ENCODE measurements at places on chromosomes 12 and 14.

- no peak for DNase-seq
Measured at GRCh38 chr12:64082116-64082515, 140.0 kb downstream of the KICS2 start.

DNA sequence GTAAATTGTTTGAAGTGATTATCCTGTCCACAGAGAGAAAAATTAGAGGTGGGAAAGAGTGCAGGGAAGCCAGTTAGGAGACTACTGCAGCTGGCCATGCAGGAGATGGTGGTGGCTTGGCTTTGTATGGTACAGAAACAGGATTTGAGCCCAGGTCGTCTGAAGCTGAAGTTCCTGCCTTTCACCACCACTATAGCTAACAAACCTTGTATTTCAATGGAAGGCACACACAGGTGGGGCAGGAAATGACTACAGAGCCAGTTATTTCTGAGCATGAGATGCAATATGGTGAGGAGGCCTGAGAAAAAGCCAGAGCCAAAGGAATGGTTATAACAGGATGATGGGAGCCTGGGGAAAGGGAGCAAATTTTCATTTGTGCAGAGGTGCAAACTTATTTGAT, 103.9 kb downstream of the BTG1 start:
- DNase-seq, result no peak

DNA sequence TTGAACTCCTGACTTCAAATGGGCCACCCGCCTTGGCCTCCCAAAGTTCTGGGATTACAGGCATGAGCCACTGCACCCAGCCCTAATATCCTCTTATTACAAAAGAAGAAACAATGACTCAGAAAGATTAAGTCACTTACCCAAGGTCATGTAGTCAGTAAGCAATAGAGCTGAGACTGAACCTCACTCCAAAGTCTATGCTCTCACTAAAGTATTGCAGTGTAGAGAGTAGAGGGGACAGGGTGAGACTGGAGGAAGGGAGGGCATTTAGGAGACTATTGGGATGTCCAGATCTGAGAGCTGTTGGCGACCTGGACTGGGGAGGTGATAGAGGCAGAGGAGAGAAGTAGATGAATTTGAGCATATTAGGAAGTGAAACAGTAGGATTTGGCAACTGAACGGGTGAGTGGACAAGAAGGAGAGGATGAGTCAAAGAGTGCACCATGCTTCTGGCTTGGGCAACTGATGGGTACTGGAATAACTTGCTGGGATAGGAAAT, 11.8 kb downstream of the P2RX7 start:
- DNase-seq, result no peak

GRCh38 chr12:57280211-57281062, 29.4 kb upstream of the STAC3 start:
- DNase-seq, result peak; percentile 56

DNA sequence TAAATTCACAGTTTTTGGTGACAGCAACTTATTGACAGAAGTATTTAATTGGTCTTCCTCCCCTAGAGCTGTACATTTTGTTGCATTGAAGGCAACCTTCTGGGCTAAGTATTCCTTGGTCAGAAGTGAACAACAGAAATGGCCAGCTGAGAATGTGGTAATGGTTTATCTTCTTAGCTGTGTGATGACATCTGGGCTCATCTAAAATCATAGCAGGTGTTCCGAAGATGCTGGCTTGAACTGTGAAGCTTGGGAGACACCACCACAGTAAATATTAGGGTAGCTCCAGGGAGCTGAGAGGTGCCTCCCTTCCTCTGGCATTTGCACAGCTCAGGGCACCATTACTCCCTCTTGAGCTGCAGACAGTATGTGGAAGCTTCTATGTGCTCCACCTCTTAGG, 3.7 kb upstream of the PTPRB start:
- no peak for DNase-seq

GRCh38 chr14:96249029-96249428, 7.0 kb upstream of the BDKRB1 start:
- no peak for DNase-seq

DNA sequence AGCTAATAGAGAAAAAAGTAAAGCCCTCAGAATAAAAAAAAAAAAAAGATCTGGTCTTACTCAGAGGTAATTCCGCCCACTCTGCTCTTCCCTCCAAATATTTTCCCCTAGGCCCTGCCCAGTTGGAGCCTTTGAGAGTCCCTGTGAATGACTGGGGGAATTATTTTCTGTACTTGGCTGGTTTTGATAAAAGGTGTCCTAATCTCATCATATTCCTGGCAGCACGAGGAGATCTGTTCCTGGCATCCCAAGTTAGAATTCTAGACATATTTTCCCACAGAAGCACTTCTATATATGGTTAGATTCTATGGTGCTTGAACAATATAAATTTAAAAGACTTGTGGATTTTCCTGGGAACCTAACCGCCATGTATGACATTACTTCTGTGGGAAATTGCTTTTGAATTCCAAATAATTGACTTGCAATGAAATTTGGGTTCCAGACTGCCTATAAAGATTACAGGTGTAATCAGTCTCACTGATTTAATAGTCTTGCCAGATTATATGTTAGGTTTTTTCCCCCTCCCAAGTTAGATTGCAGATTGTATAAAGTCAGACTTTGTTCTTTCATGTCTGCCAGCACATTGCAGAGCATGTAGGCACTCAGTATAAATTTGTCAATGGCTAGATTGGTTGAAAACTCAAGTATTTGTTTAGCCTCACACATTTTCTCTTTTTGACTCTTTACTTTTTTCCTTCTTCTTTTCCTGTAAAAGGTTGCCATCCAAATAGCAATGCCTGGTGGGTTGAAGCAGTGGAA, 12.3 kb downstream of the GPX2 start:
- no peak for DNase-seq

GRCh38 chr14:67738740-67739504, 37.2 kb downstream of the RDH12 start:
- peak; percentile 14 for DNase-seq

DNA sequence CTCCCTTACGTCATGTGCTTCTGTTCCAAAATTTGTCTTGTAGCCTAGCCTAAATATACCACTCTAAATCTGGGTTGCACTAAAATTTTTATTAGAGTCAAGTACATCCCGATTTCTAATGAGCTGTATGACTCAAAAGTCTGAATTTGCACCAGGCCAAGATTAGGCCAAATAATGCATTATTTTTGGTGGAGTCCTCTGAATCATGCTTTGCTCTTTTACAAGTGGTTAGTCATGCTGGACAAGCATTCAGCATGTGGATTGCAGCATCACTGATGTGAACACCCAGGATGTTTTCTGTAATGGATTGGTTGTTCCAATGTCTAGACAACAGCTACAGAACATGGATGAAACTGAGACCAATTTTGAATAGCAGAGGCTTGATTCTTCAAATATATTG, 23.7 kb downstream of the HEBP1 start:
- no peak for DNase-seq

DNA sequence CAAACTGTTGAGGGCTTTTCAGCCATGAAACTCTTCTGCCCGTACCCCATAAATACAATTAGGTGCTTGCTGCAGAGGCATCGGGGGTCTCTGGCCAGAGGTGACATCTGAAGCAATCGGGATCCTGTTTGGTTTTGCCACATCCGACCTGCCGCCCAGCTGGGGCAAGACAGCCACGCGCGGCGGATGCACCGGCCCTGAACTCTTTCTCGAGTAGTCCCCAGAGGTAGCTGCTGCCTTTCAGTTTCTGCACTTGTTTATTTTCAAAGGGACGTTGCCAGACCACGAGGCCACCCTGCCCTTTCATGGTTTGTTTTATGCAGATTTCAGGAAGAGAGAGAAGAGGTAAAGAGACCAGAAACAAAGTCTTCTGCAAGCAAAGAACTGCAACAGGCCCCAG, 10.6 kb upstream of the MLXIP start:
- DNase-seq, result no peak

GRCh38 chr14:82341261-82341810, 807.7 kb upstream of the SEL1L start:
- DNase-seq, result no peak

DNA sequence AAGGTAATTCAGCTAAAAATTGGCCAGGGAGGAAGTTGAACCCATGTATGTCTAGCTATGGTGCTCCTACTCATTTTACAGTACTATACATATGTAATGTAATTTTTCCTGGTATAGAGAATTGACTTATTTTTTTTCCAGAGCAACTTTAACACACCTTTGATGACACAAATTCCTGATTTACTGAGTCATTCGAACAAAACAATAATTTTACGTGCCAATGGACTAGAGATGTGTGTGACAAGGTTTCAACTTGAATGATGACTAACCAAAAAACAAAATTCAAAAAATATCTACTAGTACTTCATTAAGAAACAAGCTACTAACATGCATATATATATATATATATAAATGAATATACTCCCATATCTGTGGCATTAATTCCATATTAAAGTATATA, 180.5 kb downstream of the KITLG start:
- DNase-seq, result no peak

GRCh38 chr14:86013641-86014040, 483.7 kb downstream of the FLRT2 start:
- DNase-seq, result no peak

DNA sequence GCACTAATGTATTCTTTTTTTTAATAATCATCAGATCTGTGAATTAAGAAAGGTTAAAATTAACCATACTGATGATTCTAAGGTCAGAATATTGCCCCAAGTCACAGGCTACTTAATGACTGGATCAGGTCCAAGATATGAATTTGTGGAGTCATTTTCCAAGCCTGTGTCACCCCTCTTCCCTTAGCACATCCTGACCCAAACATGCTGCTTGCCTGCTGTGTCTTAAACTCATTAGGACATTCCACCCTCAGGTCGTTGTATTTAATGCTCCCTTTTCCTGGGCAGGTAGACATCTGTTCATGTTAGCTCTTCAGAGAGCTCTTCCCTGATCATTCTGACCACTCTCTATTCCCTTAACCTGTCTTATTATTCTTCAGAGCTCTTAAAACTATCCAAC, 463.5 kb upstream of the PDE3A start:
- DNase-seq, result no peak

DNA sequence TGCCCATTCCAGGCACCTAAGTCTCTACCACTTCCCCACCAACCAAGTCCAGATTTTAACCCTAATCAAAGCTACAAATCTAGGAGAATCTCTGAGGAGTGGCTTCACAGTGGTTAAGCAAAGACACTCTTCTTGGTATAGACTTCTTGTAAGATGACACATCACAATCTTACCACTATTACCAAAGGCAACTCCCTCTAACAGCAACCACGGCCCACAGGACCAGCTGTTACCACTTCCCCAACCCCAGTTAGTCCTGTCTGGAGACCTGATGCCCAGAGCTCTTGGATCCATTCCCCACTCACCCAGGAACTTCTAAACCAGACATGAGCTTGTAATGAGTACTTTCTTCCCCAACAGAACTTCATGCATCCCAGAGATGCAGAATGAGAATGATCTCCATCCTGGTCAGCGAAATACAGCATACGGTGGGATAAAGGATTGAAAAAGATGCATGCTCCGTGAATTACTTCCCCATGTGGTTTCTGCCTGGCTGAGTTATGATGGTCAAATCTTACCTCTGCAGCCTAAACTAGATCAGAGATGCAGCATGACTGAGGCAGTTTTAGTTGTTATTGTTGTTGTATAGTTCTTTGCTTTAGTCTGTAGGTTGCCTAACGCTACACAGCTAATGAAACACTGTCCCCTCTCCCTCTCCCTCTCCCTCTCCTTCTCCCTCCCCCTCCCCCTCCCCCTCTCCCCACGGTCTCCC, 87.7 kb upstream of the FOXN3 start:
- no peak for DNase-seq

- DNase-seq, result no peak
Measured at GRCh38 chr14:74634964-74635363, 22.9 kb upstream of the LTBP2 start.

DNA sequence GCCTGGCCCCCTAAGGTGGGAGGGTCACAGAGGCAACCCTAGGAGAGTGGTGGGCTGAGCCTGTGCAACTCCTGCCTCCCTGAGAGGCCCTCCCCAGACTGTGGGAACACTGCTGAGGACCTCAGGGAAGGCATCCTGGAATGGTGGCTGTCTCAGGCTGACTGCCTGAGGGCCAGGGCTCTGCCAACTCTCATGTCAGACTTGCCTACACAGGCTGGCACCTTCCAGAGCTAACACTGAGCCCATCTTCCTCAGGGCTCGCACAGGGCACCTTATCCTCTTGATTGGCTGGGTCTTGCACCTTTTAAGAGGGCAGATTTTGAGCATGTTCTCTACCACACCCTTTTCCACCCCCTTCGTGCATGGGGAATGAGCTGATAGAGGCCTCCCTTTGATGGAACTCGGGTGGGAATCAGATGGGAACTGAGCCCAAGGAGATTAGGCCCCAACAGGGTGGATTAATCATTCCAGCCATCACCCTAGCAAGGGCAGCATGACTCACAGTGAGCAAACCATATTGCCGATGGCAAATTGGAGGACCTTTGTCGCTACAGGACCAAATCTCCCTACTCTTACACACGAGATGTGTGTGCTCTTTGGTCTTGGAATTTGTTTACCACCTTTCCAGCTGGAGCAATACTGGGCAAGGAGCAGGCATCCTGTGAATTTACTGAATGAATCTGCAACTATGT, 702.8 kb downstream of the VRK1 start:
- DNase-seq, result no peak

GRCh38 chr12:39431797-39432196, 11.1 kb downstream of the KIF21A start:
- no peak for DNase-seq

GRCh38 chr12:101570047-101570446, 24.7 kb upstream of the MYBPC1 start:
- no peak for DNase-seq

- DNase-seq, result no peak
Measured at GRCh38 chr12:5102806-5103205, 59.1 kb downstream of the KCNA5 start.

- peak; percentile 34 for DNase-seq
Measured at GRCh38 chr12:62205346-62205745, 54.9 kb upstream of the USP15 start.

DNA sequence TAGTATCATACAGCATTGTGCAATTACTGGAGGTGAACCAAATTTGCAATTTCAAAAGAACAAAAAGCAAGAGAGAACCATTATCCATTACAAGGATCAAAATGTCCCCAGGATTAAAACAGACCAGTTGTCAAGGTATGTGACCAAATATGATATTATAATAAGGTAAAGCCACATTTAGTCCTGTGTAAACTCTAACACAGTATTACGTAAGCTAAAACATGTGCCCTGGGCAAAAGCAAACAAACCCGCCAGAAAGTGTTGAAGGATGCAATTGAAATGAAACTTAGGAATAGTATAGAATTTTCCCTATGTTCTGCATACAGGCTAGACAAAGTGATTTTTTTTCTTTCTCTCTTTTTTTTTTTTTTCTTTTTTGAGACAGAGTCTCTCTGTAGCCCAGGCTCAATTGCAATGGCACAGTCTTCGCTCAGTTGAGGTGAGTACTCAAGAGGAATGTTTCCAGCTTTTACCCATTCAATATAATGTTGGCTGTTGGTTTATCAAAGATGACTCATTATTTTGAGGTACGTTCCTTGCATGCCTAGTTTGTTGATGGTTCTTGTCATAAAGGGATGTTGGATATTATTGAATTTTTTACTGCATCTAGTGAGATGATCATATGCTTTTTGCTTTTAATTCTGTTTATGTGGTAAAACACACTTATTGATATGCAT, 137.1 kb upstream of the FOXG1 start:
- no peak for DNase-seq

All from ELF-1 (cell line).